Effector memory CD4-positive, alpha-beta T cell (primary cell): ENCODE measurements at places on chromosomes 6 and 20.

DNA sequence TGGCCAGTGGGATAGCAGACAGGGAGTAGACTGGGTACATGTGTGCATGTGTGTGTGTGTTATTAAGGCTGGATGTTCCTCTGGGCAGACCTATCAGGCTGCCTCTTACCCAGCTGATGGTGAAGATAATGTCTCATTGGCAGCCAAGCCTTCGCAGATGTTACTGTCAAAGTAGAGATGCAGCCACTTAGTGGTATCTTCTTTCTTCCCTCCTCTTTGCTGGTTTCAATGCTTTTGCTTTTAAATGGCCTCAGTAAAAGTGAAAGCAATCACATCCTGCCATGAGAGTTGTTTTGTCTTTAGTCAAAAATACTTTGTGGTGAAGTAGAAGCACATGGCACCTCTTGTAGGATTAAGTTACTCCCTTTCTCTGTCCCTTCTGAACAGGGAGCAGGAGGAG lies 57.5 kb downstream of the SNRNP48 start:
- no peak for DNase-seq

GRCh38 chr20:21389368-21389767 lies 8.0 kb downstream of the NKX2-4 start:
- no peak for DNase-seq

GRCh38 chr20:58598211-58599015 lies 52.7 kb upstream of the STX16 start:
- no peak for DNase-seq

GRCh38 chr6:167705211-167705750 lies 121.4 kb upstream of the AFDN start:
- no peak for DNase-seq

DNA sequence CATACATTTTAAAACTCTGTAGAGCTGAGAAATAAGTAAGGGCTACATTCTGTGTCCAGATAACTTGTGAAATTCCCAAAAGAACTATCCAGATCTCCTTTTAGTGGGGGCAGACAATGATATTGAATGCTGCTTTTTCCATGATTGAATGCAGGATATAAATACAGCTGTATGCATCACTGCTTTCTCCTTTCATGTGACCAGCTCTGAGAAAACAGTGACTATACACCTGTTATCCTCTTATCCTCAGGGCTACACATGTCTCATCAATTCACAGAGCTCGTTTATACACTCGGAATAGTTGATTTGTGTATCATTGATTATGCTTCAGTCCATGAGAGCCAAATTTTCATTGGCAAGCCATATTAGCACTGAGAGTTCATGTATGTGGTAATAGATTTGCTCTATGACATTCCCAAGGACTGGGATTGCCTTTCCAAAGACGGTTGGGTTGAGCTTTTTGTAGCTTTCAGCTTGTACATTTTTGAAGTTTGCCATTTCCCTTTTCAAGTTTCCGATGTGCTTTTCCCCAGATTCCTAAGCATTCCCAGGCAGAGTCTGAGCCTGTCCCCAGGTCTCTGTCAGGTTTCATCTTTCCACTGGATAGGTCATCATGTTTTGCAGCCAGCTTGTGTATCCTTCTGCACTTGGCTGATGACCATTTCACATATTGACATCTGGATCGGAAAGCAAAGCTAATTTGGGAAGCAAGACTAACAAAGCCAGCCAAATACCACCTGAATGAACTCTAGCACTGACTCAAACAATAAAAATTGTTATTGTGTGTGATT lies 97.7 kb downstream of the RFX6 start:
- DNase-seq: no peak

- DNase-seq: no peak
Observed at GRCh38 chr6:62357835-62358234, 71.8 kb upstream of the KHDRBS2 start.

DNA sequence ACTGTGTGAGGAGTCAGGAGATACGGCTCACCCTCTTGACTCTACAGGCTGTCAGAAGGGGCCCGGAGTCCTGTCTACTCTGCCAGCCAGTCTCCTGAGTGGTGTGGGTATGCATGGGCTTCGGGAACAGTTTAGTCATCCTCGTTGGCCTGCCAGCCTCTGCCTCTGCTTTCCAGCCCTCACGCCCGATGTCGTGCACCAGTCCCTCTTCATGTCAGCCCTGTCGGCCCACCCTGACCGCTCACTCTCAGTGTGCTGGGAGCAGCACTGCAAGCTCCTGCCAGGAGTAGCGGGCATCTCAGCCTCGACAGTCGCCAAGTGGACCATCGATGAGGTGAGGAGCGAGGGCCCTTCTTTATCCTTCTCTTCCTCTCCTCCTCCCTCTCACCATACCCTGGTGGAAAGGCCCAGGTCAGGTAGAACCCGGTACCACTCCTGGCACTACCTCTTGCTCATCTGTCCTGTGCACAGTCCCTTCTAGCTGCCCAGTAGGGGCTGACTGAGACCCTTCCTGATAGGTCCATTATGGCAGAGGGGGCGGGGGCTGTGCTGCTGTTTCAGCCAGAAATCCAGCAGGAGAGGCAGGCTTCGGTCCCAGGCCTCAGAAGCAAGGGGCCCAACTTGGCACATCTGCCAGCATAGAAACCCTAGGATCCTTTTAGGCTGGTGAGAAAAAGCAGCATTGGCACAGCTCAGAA lies 18.7 kb upstream of the SGK2 start:
- DNase-seq: no peak

- no peak for DNase-seq
Observed at GRCh38 chr6:4281341-4282293, 146.2 kb upstream of the ECI2 start.

DNA sequence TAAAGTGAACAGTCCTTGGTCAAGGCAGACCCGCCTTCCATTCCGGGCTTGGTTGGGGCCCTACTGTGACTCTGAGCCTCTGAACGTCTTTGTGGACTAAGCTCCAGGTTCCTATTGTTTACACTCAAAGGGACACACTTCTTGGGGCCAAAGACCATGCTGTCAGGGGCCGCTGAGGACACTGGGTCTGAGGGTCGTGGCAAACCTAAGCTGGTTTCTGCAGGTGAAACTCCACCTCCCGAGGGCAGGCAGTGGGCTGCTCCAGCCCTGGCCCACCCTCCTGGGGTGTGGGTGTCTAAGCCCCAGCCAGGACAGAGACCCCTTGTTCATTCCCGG lies 43.1 kb downstream of the DSTN start:
- no peak for DNase-seq

- no peak for DNase-seq
Observed at GRCh38 chr6:111620169-111620568, 14.5 kb upstream of the TRAF3IP2 start.

DNA sequence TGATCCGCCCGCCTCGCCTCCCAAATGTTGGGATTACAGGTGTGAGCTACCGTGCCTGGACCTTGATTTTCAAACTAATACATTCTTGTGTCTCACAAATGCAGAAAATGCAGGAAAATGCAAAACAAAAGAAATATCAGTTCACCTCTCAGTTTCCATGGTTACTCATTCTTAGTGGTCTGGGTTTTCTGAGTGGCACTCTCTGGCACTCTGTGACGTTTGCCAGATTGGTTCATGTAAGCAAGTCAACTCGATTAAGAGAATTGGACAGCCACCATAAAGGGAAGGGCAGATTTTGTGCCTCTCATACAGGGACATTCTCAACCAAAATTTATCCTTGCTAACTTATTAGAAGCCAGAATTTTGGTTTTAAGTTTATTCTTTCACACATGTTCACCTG lies 8.6 kb downstream of the CMTR1 start:
- DNase-seq: no peak

DNA sequence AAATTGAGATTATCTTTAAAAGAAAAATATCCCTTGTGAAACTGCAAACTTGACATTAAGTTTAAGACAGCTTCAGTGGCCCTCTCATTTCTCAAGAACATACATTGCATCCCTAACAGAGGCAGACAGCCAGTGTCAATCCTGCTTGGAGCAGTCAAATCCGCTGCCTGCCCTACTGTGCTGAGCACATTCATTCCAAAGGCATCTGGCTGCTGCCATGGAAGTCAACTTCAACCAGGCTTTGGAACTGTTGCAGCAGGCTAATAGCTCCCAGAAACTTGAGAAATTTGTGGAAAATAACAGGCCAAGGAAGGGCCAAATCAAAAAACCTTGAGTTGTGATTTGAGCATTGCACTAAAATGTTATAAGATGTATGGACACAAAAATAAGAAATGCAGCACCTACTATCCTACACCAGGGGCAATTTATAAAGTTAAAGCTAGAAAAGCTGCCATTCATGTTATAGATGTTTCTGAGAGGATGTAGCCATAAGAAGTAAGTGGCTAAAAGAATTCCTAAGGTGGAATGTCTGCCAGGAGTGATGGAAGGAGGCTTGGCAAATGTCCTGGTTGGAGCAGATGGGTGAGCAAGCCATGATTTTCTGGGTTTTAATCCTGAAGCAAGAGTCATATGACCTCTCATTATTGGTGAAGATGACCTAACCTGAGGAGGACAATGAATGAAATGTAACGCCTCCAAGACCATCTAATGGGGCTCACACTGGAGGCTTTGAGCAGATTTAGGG lies 31.4 kb upstream of the HAO1 start:
- DNase-seq: no peak

GRCh38 chr20:37650661-37651060 lies 43.2 kb upstream of the CTNNBL1 start:
- DNase-seq: no peak

DNA sequence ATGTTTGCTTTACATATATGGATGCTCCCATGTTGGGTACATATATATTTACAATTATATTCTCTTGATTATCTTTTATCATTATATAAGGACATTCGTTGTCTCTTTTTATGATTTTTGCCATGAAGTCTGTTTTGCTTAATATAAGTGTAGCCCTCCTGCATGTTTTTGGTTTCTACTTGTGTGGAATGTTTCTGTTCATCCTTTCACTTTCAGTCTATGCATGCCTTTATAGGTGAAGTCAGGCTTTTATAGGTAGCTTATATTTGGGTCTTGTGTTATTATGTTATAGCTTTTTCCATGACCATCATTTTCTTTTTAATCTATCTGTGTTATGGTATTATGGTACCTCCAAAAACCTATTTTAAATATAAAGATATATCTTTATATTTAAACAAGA lies 612.5 kb upstream of the HS3ST5 start:
- no peak for DNase-seq

- DNase-seq: no peak
Observed at GRCh38 chr20:17645546-17646208, 36.4 kb downstream of the RRBP1 start.

DNA sequence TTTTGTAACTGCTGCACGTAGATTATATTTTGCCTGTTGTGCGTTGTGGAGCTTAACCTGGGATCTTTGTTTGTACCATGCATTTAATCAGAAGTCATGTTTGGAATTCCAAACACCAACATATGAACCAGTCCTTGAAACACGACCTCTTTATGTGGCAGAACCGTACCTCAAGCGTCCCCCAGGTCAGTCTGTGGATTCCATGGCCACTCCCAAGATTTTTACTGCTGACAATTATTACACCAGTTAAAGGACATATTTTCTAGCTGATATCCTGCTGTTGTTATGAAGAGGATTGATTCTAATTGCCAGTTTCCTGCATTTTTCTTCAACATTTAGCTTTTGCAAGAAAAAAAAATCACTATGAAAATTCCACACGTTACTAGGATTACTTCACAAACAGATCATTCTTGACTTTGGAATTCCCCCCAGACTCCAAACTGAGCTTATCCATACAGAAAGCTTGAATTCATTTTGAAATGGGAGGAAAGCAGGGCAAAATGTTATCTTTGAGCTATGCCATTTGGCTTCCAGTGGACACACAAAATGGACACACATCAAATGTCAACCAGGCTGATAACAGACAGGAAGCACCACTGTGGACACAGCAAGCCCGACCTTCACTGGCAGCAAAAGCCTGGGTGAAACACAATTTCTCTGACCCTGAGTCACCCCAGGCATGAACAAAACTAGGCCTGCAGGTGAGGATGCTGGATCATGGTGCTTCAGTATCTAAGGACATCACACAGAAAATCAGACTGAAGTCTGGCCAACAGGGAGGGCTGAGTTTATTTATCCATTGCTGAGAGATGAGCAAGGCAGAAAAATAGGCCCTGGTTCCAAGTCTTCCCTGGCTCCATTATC lies 542.9 kb upstream of the JAG1 start:
- DNase-seq: no peak

DNA sequence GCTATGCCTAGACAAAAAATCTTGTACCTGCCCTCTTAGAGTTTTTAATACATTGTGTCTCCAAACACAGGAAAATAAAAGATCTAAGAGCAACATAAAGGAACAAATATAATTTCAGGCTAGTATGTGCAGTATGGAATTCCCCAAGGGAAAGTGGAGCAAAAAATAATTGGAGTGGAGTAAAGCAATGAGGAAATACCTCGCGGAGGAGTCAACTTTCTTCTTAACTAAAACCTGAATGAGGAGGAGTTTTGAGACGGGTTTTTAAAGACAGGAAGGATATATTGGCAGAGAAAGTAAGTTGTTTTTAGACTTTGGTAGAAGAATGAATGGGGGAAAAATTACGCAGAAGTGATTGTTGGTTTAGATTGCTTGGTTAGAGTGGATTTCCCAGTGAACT lies 14.0 kb downstream of the HIVEP1 start:
- DNase-seq: no peak

DNA sequence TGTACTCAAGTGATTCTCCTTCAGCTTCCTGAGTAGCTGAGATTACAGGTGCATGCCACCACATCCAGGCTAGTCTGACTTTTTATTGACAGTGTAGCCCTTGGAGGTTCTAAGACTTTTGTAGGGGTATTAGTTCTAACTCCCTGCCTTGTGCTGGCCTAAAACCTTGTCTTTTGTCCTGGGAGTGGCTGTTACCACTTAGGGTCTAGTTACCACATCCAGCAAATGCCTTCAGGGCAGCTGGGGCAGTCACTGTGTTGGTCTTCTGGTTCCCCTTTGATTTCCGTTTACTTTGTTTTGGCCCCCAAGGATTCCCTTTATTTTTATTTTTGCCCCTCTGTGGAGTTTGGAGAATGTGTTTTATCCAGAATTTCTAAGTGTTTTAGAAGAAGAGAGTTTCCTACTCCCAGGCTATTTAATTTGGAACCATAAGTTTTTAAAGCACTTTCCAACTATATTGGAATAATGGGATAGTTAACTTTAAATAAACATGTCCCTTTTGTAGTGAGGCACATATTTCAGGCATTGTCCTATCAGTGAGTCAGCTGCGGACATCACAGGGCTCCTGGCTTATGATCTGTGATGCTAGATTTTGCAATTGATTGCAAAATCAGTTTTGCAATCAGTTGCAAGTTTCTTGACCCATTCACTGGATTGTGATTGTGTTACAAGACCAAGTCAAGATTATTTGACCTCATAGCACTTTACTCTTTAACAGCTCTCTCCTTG lies 25.0 kb downstream of the IL22RA2 start:
- no peak for DNase-seq

DNA sequence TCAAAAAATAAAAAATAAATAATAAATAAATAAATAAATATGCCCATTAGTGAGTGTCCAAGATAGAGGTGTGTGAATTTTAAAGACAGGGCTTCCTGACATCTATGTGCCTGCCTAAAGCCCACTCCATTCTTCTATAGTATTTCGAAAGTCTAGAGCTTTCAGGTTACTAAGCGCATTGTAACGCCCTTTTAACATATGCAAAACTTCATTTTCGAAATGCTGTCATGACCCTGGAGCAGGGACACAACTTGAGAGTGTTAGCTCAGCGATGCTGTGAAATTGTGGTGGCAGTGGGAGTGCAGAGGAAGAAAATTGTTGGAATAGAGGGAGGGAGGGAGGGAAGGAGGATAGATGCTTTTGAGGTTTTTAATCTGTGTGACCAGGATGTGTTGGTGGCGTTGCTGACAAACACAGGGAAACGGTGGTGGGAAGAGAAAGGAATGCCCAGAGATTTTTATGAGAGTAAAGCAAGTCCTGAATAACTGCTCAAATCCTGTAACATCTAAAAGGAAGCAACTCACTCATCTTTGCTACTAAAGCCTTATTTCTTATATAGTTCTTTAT lies 169.3 kb downstream of the ARID1B start:
- DNase-seq: no peak
